ENCODE measurements at places on chromosomes 2 and 18.

DNA sequence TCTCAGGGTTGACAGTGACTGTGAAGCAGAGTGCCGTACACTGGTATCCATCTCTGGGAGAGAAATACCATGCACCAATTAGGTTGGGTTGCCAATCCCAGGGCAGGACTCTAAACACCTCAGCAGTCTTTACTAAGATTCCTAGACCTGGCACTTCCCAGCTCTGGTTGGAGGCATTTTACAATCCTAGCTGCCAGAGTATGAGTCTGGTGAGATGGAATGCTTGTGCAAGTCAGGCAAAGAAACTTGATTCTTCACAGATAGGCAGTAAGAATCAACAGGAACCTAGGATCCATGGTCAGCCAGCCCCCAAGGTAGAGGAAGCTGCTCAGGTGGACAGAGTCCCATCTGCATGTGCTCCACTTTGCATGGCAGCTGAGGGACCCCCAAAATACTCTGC, 6.0 kb upstream of the UGT1A5 start:
- DNase-seq: peak; percentile 3

DNA sequence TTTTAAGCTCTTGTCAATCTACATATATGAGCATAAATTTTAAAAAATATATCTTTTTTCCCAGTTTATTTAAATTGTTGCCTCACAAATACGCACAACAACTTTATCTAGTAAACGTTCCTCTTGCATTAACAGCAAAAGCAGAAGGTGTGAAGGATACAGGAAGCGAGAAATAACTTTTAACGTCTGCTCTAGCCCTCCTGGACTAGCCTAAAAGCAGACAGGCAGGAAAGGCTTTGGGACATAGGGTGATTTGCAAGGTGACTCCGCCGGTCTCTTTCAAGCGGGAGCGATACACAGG, 434 bp upstream of the DUSP19 start:
- no peak for DNase-seq

DNA sequence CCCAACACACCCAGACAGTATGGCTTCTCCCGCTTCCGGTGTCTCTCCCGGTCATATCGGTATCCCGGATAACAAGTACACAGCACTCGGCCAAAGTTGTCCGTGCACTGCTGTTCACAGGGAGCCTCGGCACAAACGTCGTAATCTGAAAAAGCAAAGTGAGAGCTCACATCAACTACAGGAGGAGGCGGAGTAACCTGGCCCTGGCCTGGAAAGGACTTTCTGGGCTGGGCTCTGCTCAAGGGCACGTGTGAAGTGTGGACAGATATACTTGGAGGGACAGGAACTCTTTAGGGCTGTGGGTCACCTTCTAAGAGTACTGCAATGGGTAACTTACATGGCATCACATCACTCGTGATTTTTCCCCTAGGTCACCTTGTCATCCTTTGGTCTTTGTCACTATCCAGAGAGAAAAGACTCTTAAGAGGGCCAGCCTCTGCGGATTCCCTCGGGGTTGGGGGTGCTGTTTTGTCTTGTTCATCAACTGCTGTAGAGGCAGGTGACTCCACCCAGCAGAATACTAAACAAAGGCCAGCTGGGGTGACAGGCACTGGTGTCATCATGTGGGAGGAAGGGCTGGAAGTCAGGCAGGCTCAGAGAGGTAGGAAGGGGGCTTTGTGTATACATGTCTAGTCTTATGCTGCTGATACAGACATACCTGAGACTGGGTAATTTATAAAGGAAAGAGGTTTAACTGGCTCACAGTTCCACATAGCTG, 110.6 kb upstream of the LMAN1 start:
- DNase-seq: no peak

DNA sequence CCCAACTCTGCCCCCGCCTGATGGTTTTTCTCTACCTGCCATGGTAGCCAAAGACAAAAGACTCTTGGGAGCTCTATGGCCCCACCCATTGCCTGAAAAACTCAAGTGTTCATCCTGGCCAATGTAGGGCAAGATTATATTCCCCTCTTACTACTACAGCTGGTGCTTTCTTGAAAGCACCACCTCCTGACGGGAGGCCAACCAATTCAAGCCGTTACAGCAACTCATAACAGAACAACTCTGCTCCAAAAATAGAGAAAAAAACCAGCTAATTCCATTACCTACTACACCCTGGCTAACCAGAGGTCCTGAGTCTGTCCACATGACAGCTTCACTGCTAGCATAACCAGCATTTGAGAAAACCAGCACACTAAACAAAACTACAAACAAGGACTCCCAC, 127.5 kb upstream of the GAREM1 start:
- no peak for DNase-seq

GRCh38 chr2:165239230-165239629, at the start of gene SCN2A:
Gene SCN2A, plus strand, starts transcription at chr2:165239414. Its CDS starts 56,410 bp downstream, at chr2:165295824.
- peak; percentile 71 for DNase-seq

GRCh38 chr2:225740086-225740485, 340.6 kb downstream of the NYAP2 start:
- peak; percentile 91 for DNase-seq

DNA sequence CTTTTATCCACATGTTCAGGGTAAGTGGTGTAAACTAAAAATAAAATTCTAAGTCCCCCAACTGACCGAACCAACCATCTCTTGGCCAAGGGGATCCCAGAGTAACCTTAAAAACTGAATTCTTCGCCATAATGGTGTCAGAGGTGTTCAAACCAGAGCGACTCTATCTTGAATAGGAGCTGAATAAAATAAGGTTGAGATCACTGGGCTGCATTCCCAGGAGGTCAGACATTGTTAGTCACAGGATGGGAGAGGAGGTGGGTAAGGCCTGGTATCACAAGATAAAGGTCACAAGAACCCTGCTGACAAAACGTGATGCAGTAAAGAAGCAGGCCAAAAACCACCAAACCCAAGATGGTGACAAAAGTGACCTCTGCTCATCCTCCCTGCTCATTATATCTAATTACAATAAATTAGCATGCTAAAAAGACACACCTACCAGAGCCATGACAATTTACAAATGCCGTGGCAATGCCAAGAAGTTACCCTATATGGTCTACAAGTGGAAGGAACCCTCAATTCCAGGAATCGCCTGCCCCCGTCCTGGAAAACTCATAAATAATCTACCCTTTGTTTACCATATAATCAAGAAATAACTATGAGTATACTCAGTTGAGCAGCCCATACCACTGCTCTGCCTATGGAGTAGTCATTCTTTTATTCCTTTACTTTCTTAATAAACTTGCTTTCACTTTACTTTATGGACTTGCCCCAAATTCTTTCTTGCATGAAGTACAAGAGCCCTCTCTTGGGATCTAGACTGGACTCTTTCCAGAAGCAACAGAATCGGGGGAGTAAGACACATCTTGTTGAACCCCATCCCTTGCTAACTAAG, 302.4 kb downstream of the STK39 start:
- DNase-seq: peak; percentile 42

DNA sequence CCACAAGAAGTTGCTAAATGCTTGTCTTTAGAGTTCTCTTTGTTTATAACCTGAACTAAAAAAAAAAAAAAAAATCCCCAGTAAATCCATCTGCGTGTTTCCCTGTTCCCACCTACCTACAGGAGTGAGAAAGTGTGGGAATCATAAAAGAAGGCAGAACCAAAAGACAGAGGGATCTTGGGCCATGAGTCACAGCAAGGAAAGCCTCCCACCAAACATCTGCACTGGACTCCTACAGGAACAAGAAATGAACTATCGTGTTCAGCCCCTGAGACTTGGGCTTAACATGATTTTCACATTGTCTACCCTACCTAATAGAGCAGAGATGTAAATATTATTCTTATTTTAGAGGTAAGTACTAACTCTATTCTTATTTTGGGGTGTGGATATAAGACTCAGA, 1761.2 kb upstream of the CELF4 start:
- DNase-seq: peak; percentile 2

DNA sequence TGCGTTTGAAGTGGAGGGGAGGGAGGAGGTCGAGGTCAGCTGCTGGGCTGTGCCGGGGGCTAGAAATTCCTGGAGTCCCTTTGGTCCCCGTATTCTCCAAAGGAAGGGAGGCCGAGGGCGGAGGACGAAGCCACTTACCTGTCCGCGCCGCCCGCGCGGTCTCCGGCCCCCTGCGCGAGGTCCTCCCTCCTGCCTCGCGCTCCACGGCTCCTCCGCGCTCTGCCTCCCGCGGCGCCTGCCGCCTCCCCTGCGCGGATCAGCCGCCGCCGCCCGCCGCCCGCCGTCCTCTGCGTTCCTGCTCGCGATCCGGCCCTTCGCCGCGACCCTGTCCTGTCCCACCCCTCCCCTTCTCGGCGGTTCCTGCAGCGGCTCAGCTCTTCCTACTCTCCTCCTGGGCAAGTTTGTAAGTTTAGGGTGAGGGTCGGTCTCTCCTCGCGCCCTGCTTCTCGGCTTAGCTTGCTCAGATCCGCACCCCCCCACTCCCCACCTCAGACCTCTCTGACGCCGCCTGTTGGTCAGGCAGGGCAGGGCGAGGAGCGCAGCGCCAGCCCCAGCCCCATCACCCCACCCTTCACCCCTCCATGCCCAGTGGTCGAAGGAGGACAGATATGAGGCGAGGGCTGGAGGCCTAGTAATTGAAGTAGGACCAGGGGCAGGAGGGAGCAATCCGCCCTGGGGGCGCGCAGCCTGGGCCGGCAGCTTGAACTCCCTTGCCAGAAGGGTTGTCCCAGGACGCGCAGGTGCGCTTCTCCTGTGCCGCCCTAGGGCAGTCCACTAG, 9.7 kb upstream of the SKOR2 start:
- no peak for DNase-seq

GRCh38 chr18:79361766-79362522, 33.8 kb upstream of the NFATC1 start:
- peak; percentile 62 for DNase-seq

DNA sequence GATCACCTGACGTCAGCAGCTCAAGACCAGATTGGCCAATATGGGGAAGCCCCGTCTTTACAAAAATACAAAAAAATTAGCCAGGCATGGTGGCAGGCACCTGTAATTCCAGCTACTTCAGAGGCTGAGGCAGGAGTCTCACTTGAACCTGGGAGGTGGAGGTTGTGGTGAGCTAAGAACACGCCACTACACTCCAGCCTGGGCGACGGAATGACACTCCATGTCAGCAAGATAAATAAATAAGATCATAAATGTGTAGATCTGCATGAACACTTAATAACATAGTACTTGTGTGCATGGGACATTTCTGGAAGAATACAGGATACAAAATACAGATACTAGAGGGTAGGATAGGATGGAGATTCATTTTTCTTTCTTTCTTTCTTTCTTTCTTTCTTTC, 9.1 kb downstream of the EHD3 start:
- no peak for DNase-seq

- no peak for DNase-seq
Observed at GRCh38 chr2:111208639-111209038, 87.9 kb downstream of the BCL2L11 start.

DNA sequence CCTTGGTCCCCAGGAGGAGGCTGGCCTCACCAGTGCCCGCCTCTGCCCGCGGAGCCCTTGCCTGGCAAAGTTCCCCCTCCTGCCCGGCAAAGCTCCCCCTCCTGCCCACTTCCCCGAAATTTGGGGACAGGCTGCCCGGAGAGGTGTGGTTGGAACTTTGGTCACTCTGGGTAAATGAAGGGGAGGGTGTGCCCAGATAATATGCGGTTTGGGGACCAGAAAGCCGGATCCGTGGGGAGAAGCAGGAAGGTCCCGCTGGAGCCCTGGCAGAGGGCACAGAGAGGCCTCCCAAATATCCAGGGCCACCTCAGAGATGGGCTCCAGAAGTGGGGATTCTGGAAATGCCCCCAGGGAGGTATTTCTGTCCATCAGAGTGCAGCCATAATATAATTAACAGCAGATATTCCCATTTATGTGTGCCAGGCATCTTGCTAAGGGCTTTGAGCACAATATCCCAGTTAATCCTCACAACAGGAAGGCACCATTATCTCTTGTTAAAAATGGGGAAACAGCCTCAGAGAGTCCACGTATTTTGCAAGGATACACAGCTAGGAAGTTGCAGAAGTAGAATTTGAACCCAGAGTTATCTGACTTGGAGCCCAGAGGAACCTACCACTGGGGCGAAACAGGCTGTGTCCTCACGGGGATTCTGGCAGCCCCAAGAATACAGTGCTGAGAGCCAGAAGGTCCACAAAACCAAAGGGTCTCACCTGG, 914 bp downstream of the STEAP3 start:
- DNase-seq: no peak

- no peak for DNase-seq
Observed at GRCh38 chr2:6421138-6421730, 444.5 kb downstream of the CMPK2 start.

DNA sequence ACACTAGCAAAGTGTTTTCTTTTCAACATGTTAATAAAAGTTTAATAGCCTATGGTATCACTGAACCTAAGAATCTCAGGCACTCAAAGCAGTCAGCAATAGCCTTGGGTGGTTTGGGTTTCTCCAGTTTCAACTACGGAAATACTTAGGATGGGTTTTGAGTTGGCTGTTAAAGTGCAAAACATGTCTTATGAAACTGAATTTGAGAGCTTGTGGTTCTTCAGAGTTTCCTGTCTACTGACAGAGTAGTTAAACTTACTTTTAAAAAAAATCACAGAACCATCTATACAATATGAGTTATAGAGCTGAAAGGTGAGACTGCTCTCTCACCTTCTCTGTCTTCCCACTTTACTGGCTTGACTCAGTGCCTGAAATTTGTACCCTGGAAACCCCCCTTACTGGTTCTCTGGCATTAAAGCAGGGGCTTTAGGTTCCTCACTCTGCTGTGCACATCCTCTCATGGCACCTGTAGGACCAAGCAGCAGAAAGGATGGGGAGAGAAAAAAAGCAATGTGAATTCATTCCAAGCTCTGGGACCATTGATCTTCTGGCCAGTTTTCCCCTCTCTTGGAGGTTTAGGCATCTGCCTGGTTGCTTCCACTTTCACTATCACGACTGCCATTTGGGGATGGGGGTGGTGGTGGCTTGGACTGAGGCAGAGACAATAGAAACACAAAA, 18.1 kb downstream of the CCDC141 start:
- DNase-seq: no peak

DNA sequence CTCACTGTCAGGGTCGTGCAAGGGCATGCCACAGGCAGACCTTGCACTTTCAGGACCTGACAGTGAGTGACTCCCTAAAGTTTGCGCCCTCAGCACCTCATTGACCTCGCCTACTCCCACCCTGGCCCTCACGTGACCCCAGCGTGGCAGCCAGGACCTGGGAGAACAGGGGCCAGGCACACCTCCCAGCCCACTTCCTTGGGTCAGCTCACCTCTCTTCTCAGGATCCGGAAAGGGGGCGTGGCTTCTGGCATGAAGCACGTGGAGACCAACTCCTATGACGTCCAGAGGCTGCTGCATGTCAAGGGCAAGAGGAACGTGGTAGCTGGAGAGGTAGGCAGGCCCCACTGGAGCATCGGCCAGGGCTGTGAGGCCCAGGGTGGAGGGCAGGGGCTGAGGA, 8.8 kb downstream of the VIL1 start:
- no peak for DNase-seq

- DNase-seq: no peak
Observed at GRCh38 chr2:227020416-227020815, 143.6 kb downstream of the COL4A4 start.

GRCh38 chr18:45108754-45109153, 428.1 kb downstream of the SETBP1 start:
- no peak for DNase-seq

GRCh38 chr2:160411167-160411566, 82.4 kb downstream of the RBMS1 start:
- peak; percentile 68 for DNase-seq

- no peak for DNase-seq
Observed at GRCh38 chr2:46120792-46121555, 176.2 kb upstream of the EPAS1 start.

- DNase-seq: peak; percentile 89
Observed at GRCh38 chr2:99880148-99880963, 262.0 kb downstream of the AFF3 start.

Data from fibroblast of mammary gland (primary cell).